Ascending aorta (tissue), 2 donors: ENCODE measurements at places on chromosomes 13 and 19. TPM values are rescaled to one million over a fixed set of nuclear protein-coding genes. Genes with fewer than 3 reads are reported as not detected.

The F10 gene
- total RNA-seq, result 15.8 TPM

DNA sequence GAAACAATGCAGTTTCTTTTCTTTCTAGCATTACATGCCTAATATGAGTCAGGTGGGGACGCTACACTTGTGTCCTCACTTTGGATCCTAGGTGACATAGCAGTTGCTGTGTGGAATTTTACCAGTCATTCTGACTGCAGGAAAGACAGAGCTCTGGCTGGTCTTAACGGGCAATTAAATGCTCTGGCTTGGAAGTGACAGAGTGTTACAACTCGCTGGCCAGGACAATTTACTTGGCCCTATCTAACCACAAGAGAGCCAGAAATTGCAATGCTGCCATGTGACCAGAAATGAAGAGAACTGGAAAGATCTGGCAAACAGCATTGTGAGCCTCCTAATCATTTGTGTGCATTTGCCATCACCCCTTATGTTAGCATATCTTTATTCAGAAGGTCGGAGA is 351.1 kb downstream of the DCT start:
- DNase-seq, result peak; percentile 64

GRCh38 chr19:38429055-38429810 is 3.2 kb upstream of the RASGRP4 start:
- no peak for DNase-seq

DNA sequence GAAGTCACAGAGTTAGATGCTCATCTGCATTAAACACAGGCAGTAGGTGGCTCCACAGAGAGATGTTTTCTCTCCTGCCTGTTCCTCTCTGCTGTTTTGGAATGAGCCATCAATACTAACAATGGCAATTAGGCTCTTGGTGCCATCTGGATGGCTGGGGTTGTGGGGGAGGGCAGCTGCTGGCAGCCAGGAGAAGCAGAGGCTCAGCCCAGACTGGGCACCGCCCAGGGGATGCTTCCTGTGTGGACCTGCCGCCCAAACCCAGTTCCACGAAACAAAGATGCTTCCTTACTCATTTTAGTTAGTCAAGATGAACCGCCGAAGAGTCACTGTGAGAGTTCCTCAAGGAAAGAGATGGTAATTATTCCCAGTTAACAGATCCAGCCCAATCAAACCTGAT is 50.8 kb upstream of the PCDH8 start:
- no peak for DNase-seq

GRCh38 chr19:48518207-48518606 is 6.6 kb upstream of the LMTK3 start:
- no peak for DNase-seq

DNA sequence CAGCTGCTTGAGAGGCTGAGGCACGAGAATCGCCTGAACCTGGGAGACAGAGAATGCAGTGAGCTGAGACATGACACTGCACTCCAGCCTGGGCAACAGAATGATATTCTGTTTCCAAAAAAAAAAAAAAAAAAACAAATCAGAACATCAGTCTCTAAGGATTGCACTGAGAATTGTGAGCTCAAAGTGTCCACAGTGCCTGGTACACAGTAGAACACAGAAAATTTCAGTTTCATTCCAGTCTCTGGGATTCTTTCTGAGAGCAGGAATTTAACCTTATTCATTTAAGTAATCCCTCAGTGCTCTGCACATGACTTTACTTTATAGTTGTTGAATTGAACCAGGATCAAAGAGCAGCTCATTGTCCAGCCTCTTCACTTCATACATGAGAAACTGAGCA is 25.9 kb upstream of the GATAD2A start:
- DNase-seq, result no peak

The ZNF780B gene
- total RNA-seq, result 15.6 TPM

DNA sequence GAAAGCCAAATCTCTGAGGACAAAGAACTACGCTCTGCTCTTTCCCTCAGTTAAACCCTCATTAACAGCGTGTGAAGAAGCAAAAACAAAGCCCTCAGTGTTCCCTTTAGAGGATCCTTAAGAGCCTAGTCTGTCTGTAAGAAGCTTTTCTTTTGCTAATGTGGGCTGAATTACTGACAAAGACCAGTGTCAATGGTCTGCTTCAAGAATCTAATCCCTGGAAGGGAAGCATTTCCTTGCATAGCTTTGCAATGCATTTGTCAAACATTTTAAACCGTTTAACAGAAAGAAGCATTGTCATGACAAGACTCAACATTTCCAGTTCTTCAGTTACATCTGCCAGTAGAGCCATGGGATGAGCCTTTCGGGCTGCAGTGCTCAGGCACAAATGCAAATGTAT is 64.9 kb downstream of the EDNRB start:
- DNase-seq, result no peak
